ENCODE measurements at places on chromosomes 6 and 20. TPM values are rescaled to one million over a fixed set of nuclear protein-coding genes. Genes with fewer than 3 reads are reported as not detected.

DNA sequence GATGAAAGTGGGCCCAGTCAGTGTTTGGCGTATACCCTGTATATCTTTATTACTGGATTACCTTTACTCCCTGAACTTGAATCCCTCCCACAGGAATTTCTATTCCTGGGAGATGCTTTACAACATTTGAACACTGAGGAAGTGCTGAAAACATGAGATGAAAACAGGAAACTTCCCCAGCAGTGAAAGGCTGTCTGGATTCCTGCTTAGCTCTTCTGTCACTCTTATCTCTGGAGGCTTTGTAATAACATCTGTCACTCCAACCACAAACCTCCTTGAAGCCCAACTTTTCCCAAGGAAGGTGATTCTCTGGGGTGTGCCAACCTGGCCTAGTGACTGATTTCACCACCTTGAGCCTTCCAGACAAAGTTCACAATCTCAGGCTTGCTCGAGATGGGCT lies 264.5 kb upstream of the BMP2 start:
- no peak for DNase-seq

DNA sequence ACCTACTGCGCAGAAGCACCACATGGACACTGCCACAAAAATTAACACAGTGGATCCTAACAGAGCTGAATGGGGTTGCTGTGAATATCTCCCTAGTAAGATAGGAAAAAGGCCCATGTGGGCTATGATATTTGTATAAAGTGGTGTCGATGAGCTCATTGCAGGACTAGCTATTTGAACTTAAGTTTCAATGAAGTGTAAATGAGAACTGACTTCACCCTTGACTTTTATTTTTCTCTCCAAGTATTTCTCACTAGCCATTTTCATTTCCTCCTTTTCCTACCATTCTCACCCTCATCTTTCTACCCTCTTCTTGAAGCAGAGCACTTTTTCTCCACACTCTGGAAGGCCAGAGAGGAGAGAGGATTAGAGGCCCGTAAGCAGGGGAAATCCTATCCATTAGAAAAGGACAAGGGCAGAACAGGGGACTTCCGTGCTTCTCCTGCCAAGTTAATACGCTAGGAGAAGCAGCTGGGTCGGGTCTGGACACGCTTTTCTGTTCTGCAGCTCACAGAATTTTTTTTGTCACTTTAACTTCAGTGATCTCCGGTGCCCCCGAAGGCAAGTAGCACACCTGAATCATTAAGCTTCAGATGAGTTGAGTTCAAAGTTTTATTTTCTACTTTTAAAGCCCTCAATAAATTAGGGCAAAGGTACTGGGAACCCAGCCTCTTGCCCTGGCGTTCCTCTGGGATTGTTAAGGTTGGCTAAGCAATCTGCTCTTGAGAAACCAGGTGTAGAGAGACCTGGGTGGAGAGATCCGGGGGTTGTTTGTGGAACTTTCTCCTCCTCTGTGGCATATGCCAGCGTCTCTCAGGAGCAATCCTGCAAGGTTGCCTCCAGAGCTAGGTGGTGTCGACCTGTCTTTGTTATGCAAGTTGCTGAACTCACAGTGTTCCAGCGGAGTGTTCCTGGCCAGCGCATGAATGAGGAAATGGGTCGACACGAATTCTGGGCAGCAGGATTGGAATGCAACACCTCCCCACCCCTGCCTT lies 56.2 kb upstream of the ARID1B start:
- no peak for DNase-seq

DNA sequence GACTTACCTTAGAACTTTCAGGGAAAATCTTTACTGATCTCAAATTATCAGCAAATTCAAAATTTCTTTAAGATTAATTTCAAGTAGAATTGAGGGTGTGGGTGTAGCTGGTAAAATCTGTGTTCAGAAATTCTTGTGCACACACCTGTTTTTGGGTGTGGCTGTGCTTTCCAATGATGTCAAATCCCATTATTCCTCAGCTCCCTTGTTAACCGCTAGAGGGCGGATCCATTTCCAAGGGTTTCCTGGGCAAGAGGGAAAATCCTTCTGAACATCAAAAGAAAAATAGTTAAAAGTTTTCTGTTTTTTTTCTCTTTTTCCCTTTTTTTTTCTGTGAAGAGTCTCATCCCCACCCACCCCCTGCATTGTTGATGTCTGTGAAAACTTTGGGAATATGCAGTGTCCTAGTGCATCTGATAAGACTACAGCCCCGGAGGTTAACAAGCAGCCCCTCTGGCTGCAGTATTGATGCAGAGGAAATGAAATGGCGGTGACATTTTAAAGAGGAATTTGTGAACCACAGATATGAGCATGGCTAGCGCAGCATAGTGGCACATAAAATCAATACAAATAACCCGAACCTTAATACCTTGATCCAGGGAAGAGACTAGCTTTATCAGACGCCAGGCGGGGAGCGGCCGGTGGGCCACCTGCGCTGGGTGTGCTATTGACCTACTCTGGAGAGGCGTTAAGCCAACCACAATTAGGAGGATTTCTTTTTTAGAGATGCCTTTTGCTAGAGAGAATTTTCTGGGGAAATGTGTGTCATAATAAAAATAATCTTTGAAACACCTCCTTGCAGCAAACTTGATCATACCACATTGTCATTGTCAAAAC lies 130.9 kb downstream of the FOXA2 start:
- no peak for DNase-seq

GRCh38 chr6:137731960-137732616 lies 135.0 kb upstream of the TNFAIP3 start:
- DNase-seq, result no peak

GRCh38 chr6:13178107-13178506 lies 150.2 kb downstream of the TBC1D7 start:
- no peak for DNase-seq

DNA sequence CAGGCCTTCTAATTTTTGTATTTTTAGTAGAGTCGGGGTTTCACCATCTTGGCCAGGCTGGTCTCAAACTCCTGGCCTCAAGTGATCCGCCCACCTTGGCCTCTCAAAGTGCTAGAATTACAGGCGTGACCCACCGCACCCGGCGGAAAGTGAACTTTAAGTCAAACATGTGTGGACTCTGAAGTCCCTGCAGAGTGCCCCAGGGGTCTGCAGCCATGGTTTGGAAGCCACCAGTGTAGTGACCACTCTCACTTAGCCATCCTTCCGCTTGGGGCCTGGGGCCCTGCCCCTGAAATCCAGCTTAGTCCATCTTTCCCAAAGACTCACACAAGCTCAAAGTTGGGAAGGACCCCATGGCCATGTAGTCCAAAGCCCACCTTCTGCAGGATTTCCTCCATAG lies 164.5 kb downstream of the GRM4 start:
- no peak for DNase-seq

The EMILIN3 gene
- 27.5 TPM for polyA plus RNA-seq

DNA sequence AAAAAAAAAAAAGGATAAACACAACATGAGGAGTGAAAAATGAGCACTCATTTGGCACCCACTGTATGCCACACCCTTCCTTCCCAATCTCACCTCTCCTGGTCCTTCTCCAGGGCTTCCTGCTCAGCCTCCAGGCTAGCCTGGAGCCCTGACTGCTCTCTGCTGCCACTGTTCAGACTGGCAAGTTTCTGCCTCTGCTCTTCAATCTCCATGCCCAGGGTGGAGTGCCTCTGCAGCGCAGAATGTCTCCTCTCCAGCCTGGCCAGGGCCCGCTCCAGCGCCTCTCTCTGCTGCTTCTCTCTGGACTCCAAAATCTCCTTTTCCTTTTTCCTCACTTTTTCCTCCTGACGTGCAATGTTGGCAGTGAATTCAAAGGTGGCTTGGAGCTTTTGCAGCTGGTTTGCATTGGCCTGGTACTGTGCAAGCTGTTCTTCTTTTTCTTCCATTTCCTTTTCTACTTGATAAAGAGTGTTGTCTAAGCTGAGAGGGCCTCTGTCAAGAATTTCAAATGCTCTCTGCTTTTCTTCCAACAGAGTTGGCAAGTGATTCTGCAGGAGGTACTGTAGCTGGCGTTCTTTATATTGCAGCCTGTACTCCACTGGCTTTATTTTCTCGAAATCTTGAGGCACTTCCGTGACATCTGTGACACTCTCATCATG lies 194.4 kb downstream of the KIF16B start:
- no peak for DNase-seq

The WFDC10B gene
- polyA plus RNA-seq, result not detected

GRCh38 chr20:35461620-35462019 lies 6.2 kb downstream of the CEP250 start:
- DNase-seq, result no peak

DNA sequence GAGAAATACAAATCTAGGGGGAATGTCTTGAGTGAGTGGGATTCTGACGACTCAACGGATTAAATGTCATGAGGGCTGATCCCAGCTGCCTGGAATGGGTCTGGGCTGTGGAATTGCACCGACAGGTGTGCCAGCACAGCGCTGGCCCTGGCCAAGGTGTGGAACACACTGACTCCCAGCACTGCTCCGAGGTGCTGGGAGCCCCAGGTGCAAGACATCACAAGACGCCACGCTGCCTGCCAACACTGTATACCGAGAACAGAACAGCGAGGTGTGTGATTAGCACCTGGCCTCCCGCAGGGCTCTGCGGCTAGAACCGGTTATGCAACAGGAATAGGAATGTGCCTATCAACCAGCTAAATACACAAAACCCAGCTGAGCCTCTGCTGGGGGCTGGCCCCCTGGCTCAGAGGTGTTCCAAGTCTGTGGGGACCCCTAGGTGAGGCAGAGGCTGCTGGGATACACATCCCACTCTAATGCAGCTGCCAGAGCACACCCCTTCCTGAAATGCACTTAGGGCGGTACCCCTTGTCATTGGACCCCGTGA lies 24.8 kb upstream of the APMAP start:
- DNase-seq, result no peak
